ENCODE measurements at places on chromosomes 1 and 21.
A peak's percentile ranks its signal among the peaks of the same experiment; 100 is the strongest.

DNA sequence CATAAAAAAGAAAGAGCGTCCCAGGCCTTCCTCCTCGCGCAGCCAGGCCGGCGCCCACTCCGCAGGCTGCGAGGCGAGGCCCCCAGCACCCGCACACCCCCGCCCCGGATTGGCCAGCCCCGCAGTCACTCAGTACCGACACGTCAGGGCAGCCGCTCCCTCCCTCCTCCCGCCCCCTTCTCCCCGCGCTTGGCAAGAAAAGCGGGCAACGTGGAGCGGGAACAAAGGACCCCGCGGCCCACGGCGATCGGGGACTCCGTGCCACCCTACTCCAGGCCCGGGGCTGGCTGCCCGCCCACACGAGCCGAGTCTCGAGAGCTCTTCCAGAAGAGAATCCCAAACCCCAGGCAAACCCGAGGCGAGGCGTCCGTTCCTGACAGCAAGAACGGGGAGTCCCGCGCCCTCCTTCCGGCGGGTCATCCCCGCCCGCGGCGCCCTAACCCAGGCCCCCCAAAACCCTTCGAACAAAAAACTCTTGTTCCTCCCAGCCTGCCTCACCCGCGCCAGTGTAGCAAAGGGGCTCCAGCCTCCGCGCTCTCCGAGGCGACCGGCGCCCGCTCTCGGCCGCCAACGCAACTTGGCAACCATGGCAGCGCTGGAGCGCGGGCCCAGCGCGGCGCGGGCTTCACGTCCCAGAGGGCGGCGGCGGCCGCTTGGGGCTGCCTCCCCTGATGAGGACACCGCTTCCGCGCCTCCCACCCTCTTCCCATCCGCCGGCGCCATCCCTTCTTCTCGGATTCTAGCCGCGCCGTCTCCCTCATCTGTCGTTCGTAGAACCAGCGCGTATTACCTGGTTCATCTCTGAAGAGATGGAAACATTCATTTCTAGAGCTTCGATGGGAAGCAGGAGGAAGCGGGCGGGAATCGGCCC lies 645 bp downstream of the IVNS1ABP start:
- peak; percentile 73 for DNase-seq

DNA sequence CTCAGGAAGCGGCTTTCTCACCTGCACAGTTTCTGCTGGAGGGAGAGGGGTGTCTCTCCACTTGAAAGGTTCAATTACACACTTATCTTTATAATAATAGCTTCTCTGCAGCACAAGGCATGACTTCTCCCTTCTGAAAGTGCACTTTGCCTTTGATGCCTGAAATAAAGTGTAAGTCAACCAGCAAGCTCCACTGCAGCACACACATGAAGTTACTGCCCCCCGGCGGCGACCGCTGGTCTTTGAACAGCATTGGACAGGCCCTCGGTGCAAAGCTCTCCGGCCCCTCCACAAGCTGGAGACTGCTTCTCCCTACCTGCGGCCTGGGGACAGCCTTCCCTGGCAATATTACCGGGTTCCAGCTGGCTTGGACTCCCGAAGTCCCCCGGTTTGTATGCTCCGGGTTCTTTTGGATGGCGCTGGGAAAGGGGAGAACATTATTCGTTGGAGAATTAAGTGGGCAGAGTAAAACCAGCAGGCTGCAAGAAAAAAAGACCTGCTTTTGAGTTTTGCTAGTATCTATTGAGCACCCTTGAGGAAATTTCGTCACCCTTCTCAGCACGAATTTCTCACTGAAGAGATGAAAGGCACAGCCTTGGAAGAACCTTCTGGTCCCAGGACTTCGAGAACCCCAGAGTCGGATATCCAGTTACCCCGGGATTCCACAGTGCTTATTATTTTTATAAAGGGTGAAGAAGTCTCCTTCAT lies 11.8 kb downstream of the RCAN1 start:
- peak; percentile 93 for DNase-seq

DNA sequence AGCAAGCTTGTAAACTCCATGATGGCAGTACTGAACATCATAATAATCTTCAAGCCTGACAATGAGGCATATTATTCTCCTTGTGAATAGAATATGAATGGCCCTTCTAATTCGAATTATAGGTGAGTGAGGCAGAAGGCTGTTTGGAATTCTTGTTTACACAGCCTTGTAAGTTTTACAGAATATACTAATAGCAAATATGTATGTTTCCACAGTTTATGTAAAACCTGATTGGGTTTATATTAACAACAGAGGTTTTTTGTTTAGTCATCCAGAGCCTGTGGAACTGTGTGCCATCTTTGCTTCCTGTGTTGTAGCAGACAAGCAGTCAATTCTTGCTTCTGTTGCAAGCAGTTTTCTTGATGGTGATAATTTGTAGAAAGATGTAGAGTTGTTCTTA lies 8.0 kb downstream of the OSBPL9 start:
- no peak for DNase-seq

GRCh38 chr21:28068455-28069358 lies 924.0 kb downstream of the LTN1 start:
- no peak for DNase-seq

GRCh38 chr1:201503397-201504176 lies 3.3 kb downstream of the CSRP1 start:
- peak; percentile 23 for DNase-seq

DNA sequence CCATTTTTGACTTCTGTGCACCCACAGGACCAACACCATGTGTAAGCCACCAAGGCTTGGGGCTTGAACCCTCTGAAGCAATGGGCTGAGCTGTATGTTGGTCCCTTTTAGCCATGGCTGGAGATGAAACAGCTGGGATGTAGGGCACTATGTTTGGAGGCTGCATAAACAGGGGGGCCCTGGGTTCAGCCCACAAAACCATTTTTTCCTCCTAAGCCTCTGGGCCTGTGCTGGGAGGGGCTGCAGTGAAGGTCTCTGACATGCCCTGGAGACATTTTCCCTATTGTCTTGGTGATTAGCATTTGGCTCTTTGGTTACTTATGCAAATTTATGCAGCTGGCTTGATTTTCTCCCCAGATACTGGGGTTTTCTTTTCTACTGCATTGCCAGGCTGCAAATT lies 144.9 kb downstream of the ZNF326 start:
- no peak for DNase-seq

GRCh38 chr1:8560035-8560434 lies 242.1 kb downstream of the SLC45A1 start:
- no peak for DNase-seq

GRCh38 chr1:34928699-34929496 lies 552 bp downstream of the DLGAP3 start:
- DNase-seq = no peak

DNA sequence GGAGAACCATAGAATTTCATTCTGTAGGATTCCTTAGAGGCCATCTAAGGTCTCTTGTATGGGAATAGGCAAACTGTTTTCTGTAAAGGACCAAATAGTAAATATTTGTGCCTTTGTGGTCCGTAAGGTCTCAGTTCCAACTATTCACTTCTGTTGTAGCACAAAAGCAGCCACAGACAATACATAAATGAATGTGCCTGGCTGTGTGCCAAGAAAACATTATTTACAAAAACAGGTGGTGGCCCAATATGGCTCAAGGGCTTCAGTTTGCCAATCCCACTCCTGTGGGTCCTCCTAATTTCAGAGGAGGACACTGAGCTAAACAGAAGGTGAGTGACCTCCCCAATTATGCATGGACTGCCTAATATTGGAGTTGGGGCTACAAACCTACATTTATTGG lies 67.6 kb upstream of the EDEM3 start:
- peak; percentile 24 for DNase-seq

GRCh38 chr1:91585982-91586381 lies 85.3 kb downstream of the CDC7 start:
- DNase-seq = no peak

- no peak for DNase-seq
Observed at GRCh38 chr1:75188892-75189291, 54.7 kb downstream of the LHX8 start.

DNA sequence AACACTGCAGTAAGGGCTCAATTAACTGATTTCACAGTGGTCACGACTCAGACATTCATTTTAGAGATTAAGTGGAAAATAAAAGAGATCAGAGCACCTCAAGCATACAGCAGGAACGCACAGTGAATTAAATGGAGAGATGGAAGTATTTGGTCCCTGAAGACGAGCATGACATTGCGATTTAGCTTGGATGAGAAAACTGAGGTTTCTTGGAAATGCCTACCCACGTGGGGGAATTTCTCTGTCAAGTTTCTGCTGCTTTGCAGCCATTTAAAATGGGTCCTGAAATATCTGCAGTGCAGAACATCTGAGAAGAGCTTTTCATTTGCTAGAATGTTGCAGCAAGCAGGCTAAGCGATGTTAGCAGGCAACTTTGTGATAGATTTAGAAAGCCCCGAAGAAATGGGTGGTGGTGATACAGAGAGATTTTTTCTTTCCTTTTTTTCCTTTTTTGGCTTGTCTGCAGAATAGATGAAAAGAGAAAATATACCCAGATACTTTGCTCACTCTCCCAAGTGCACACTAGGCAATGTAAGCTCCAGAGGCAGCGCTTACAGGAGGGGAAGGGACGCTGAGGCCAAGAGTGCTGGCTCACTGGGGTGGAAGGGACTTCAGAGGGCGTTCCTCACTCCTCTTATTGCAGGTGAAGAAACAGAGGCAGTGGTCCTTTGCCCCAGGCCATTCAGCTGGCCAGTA lies 258.0 kb downstream of the KCNJ6 start:
- no peak for DNase-seq

DNA sequence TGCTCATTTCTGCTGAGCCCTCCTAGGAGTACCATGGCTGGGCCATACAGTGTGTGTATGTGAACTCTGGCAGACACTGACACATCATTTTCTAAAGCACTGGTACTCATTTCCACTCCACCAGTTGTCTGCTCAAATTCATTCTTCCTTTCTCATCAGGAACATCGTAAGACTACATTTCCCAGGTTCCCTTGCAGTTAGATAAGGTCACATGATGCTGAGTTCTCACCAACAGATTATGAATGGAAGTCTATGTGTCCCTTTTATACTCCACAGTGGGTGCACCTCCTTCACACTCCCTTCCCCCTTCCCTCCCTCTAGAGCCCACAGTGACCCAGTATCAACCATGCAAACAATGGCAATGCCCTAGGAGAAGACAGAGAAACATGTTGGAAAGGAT lies 38.3 kb upstream of the PAX7 start:
- DNase-seq = no peak

- no peak for DNase-seq
Observed at GRCh38 chr1:13820055-13820454, 120.1 kb downstream of the PRDM2 start.

DNA sequence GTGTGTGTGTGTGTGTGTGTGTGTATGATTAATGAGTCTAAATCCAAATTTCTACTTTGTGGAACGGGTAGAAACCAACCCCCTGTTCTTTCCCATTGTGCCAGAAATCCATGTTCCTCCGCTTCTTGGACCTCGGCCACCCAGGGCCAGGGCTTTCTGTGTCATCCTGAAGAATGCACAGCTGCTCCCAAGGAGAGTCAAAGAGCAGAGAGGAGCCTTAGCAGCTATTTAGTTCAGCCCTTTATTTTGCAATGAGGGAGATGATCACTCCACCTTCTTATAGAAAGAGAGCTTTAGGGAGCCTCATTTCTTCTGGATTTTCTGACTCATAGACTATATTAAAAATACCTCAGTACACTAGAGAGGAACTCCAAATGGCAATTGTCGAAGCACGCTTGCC lies 489.3 kb upstream of the VAMP3 start:
- DNase-seq = no peak

DNA sequence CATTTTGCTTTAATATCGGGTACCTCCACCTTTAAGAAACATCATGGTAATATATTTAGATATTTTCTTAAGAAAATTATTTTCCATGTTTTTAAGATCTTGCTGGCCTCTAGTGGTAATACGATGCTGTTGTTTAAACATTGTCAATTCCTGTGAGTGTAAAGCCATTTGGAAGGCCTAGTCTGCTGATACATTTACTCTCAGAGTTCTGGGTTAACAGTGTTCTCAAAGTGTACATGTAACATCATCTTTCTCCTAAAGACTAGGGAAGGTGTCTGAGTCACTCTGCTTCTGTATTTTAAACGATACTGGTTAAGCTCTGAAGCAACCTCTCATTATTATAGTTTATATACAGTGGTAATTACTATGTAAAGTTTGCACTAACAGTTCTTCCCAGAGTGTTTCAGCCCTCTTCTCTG lies 189.1 kb downstream of the RASAL2 start:
- DNase-seq = no peak

DNA sequence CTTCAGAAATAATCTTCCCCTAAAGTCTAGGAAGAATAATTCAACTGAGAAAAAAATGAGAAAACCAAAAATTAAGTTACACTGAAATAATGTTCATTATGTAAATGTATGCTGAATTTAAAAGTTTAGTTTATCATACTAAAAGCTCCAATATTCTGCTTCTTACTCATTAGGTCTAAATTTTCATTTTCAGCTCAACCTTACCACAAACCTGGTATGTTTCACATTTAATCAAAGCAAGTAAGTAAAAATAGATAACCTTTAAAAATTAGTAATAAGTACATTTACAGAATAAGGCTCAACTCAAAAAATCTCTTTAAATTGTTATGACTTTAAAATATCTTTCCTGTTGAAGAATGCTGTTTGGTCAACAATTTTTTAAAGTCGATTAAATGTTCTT lies 15.0 kb downstream of the BTG3 start:
- no peak for DNase-seq
